ENCODE measurements at places on chromosomes 1 and 21.
A peak's percentile ranks its signal among the peaks of the same experiment; 100 is the strongest.

GRCh38 chr1:246587032-246587431 lies 20.8 kb downstream of the CNST start:
- DNase-seq = no peak

GRCh38 chr1:20100632-20101355 lies 18.5 kb downstream of the PLA2G2D start:
- DNase-seq = peak; percentile 65

DNA sequence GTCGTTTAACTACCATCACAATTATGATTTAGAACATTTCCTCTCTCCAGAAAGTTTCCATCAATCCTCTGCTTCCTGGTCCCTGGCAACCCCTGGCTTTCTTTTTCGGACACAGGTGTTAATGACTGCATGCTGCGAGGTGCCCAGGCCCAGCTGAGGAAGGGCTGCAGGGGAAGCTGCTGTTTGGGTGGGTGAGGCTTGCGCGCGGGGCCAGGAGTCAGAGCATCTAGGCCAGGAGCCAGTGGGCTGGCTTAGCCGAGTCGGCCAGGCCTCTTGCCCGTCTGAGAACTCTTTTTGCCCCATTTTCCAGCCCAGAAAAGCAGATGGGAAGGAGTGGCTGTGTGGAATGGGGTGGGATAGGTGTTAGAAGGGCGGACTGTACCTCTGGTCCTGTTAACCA lies 51.5 kb downstream of the NAV1 start:
- no peak for DNase-seq

- peak; percentile 92 for DNase-seq
These were observed 10.7 kb downstream of the DDI2 start for GRCh38 chr1:15628003-15628402.

Data from hematopoietic multipotent progenitor cell treated with erythropoietin and hydrocortisone succinate and interleukin-3 and kit ligand, for 6 days (in vitro differentiated cells).